ENCODE measurements at places on chromosomes 16 and 17.

GRCh38 chr17:35740216-35740615, 8.8 kb downstream of the RASL10B start:
- no peak for DNase-seq

DNA sequence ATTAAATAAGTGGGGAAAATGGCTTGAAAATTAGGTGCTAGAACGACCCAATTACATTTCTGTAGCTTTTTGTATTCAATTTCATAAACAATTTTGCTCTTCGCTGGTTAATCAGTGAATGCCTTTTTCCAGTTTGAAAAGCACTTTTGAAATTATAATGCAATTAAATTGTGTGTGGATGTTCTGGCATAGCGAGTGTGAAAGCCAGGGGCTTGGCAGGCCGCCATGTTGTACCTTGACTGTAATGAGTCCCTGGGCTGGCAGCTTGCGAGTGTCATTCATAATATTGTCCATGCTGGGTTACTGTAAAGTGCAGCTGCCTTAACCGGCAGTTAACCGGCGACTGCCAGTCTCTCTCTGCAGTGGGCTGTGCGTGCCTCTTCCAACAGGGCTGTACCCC, 177.8 kb downstream of the CCDC182 start:
- DNase-seq, result no peak

DNA sequence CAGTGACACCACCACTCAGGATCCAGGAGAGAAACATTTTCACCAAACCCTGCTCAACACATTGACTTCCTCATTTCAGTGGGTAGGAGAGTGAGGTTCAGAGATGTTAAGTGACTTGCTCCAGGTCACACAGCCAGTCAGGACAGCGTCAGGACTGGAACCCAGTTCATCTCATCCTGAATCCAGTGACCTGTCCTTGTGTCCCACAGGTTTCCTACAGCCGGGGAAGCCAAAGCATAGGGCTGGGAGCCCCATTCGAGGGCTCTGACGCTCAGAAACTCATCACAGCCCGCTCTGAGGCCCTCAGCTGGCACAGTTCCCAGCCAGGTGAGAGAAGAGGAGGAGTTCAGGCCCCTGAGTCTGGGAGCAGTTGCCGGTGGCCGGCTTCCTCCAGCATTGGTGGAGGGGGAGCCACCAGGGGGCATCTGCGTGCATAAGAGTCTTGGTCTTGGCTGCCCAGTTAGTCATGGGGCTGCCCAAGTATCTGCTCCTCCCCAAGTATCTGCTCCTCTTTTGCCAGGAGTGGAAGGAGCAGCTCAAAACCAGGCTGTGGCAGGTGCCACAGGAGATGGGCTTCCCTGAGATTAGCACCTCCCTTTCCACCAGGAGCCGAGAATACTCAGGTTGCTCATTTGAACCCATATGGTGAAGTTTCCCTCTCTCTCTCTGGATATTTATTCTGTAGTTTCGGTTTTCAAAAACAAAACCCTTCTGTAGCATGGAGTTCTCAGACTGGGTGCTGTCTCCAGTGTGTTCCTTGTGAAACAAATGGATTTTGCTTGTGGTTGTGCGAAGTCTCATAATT, 56.0 kb downstream of the TNFRSF13B start:
- DNase-seq, result no peak

DNA sequence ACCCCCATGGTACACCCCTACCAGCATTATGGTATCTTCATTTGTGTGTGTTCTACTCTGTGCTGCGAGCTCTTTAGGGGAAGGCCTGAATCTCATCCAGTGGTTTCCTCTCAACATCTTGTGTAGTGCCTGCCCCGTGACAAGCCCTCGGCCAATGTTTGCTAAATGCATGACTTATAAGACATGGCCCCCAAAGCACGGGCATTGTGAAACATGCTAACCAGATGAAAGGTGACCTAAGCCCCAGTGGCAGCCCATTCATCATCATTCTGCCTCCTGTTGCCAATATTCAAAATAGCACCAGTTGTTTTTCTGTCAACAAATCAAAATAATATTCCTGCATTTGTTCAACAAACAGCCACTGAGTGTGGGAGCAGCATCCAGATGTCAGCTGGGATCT, 108.8 kb upstream of the HSBP1 start:
- DNase-seq, result no peak

- no peak for DNase-seq
These were observed 14.7 kb upstream of the WNT3 start for GRCh38 chr17:46832945-46833839.

DNA sequence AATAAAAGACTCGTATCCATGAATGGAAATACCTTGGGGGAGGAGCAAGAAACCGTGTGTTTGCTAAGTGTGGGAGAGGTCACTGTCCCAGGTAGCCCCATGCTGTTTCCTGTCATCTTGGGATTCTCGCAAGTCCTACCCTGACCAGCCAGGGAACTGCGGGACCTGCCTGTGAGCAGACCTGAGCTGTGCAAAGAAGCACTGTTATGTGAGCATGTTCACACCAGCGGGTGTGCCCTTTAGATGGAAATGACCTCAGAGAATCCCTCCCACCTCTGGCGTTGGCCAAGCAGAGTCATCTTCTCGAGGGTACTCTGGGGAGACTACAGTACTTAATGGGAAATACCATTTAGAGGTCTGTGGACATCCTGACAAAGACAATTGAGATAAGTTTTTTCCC, 127.0 kb upstream of the MON1B start:
- DNase-seq, result no peak

DNA sequence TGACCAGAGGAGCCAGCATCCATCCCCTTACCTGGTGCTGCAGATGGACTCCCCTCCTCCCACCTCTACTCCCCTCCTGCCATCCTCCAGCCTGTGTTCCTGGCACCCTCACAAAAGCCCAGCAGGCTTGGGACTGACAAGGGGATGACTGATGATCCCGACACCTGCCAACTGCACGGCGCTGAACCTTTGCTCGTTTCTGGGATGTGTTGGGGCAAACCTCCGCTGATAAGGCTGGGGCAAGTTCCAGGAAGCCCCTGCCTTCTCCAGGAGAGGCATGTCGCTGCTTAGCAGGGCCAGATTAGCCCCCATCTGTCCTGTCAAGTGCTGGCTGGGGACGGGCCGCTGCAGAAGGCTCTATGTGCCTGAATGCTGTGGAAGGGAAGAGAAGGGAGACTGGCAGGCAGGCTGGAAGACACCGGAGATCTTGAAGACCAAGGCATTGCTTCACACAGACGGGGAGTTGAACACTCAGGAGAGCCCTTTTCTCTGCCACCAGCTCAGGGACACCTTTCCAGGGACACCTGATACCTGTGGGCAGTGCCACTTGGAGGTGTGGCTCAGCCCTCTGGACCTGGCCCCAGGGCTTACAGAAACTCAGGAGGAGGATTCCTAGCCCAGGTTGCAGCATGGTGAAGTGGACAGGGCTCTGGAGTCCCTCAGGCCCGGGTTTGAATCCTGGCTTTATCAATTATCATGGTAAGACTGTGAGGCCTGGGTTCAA, 973 bp upstream of the KRT15 start:
- no peak for DNase-seq

GRCh38 chr16:21608639-21609328, 9.4 kb downstream of the METTL9 start:
- DNase-seq, result peak; percentile 35

DNA sequence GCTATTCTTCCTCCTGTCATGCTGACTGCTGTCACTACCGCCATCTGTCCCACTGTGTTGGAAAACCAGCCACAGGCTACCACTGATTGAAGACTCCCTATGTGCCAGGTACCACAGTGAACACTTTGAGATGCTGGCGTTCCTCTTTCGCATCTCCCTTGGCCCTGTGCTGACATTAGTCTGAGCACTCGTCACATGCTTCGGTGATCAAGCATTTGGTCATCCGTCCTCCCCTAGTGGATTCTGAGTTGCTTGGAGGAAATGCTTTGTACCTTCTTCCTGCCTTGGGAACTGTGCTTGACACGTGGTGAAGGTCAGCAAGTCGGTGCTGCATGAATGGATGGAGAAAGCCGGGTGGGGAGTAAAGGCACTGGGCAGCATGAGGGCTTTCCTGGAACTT, 260.1 kb downstream of the SNX29 start:
- no peak for DNase-seq

- no peak for DNase-seq
These were observed 49.4 kb downstream of the BEAN1 start for GRCh38 chr16:66476328-66477027.

DNA sequence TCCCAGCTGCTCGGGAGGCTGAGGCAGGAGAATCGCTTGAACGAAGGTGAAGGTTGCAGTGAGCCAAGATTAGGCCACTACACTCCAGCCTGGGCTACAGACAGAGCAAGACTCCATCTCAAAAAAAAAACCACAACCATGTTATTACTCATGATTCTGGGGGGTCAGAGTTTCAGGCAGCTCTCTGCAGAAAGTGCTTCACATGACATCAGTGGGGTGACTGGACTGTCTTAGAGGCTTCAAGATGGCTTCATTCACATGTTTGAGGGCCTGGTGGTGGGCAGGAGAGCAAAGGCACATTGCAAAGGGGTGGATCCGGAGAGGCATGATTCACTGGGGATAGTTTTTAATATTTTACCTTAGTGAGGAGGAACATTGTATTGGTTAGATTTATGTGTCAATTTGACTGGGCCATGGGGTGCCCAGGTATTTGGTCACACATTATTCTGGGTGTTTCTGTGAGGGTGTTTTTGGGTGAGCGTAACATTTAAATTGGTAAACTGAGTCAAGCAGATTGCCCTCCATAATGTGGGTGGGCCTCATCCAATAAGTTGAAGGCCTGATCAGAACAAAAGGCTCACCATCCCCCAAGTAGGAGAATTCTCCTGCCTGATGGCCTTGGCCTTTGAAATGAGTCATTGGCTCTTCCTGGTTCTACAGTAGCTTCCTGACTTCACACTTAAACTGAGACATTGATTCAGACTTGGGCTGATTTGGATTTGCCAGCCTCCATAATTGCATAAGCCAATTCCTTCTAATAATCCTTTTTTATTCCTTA, 109.8 kb downstream of the GOSR1 start:
- no peak for DNase-seq

- no peak for DNase-seq
These were observed 46.4 kb downstream of the NKD1 start for GRCh38 chr16:50594308-50595260.

- no peak for DNase-seq
These were observed 30.5 kb downstream of the PTRH2 start for GRCh38 chr17:59676716-59677115.

DNA sequence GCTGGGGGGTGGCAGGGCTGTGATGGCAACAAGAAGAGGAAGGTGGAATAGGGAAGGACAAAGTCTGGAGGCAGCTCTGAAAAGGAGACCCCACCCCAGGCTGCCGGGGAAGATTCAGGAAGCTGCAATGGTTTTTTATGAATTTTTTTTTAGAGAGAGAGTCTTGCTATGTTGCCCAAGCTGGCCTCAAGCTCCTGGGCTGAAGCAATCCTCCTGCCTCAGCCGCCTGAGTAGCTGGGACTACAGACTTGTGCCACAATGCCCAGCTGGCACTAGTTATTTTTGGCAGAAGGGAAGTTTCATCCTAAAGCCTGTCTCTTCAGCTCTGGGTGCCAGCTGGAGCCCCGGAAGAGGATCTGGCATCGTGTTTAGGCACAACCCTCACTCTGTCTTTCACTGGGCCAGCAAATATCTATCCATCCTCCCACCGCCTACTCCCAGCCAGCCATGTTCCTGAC, 1.3 kb upstream of the CES3 start:
- DNase-seq, result no peak

GRCh38 chr16:85312642-85313525, 200.6 kb upstream of the CIBAR2 start:
- no peak for DNase-seq
